ENCODE measurements at places on chromosomes 13 and 19.
A peak's percentile ranks its signal among the peaks of the same experiment; 100 is the strongest.

GRCh38 chr19:52095172-52096014 is at the start of gene ZNF841:
TSS of gene ZNF841 (minus strand) at chr19:52095765. CDS start at chr19:52084801, 10,964 bp downstream.
- DNase-seq: peak; percentile 94

GRCh38 chr13:54879036-54879435 is 1850.4 kb downstream of the OLFM4 start:
- no peak for DNase-seq

GRCh38 chr19:6616011-6616410 is 25.1 kb upstream of the CD70 start:
- DNase-seq: no peak

DNA sequence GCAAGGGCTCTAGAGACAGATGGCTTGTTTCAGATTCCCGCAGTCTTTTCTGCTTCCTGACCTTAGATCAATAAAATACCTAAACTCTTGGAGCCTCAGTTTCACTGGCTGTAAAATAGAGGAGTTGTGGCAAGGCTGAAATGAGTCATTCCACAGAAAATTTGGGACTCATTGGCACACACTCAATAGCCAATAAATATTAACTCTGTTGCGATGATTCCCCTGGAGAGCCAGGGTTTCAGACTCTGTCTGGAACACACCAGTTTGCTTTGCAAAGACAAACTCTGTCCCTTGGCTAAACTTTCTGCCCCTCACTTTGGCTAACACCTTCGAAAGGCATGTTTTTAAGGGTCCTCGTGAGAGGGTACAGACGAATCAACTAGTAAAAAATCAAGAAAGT is 18.1 kb upstream of the UBE2L5 start:
- DNase-seq: no peak

- peak; percentile 69 for DNase-seq
Measured at GRCh38 chr19:45059258-45059965, 16.9 kb downstream of the ZNF296 start.

GRCh38 chr19:29622166-29623070 is 16.3 kb downstream of the POP4 start:
- DNase-seq: no peak

DNA sequence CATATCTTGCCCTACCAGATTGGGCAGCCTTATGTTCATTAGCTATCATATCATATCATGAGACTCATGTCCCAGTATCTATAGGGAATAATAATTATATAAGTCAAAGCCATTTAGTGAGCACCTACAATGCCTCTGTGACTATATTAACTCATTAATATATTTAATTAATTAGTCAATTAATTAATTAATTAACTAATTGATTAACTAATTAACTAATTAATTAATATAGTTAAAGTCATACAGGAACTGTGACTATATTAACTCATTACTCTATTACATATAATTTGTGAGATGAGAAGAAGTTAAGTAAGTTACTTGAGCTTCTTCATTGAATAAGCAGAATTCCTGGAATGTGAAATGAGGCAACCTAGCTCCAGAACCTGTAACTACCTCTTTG is 588.3 kb upstream of the SLITRK1 start:
- no peak for DNase-seq

DNA sequence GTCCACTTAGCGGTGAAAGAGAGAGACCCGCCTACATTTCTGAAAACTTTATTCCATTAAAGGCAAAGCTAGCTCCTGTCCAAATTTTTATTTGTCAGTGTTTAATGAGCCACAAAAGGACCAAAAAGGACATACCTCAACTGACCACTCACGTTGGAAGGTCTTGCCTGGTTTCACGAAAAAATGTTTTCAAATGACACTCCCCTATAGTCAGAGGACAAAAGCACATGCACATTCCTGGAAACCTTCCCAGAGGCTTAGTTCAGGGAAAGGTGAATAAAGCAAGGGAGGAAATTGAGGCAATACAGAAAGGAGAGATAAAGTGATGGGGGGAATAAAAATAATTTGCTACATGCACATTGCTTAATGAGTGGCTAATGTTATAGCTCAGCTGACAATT is 55.6 kb downstream of the DOCK9 start:
- peak; percentile 8 for DNase-seq

DNA sequence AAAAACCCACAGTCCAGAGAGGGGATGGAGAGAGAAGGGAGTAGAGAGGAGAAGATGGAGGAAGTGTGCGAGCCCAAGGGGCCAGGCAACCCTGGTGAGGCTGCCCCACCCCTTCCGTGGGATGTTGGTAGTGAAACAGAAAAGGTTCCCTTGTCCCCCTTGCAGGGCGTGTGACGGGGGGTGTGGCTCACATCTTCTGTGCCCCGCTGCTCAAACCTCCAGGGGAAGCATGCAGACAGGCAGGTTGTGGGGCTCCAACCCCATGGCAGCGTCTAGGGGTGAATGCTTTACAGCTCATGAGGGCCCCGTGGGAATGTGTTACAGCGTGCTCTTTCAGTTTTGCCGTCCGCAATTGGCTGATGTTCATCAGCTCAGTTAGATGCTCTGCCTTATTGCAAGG is 14.7 kb upstream of the EVI5L start:
- no peak for DNase-seq

DNA sequence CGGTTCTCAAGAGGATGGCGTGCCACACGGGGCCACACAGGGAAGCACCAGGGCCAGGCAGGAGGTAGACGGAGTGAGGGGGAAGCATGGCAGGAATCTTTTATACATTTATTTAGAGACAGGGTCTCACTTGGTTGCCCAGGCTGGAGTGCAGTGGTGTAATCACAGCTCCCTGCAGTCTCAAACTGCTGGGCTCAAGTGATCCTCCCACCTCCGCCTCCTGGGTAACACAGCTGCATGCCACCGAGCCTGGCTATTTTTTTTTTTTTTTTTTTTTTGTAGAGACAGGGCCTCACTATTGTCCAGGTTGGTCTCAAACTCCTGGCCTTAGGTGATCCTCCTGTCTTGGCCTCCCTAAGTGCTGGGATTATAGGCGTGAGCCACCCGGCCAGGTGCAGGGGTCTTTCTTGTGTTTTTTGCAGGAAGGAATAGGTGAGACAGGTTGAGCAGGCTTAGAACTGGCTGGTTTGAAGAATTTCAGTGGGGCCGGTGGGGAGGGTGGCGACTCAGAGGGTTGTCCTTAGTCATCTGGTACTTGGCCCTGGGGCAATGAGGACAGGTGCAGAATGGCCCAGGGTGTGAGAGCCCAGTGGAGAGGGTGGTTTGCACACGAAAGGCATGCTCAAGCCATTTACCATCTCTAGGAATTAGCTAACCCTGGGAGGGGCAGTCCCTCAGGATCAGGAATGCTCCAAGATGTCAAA is 7.6 kb downstream of the SSC5D start:
- DNase-seq: no peak

GRCh38 chr19:887072-887471 is 5.9 kb downstream of the MED16 start:
- DNase-seq: no peak

- DNase-seq: no peak
Measured at GRCh38 chr13:110627761-110628476, 12.6 kb downstream of the NAXD start.

DNA sequence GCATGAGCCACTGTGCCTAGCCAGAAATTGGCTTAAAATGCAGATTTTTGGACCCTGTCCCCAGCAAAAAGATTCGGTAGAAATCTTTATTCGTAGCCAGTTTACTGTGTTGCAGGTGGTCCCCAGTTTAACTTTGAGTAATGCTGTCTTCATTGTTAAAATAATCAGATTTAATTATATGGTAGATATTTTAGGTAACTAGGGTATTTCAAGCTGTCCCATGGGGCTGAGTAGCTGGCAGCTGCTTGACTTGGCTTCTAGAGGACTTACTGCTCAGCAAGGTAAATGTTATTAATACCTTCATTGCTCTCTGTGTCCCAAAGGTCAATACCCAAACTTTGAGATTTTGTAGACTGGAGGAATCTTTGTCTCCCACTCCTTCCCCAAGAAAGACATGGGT is 21.1 kb downstream of the LSM14A start:
- DNase-seq: no peak

DNA sequence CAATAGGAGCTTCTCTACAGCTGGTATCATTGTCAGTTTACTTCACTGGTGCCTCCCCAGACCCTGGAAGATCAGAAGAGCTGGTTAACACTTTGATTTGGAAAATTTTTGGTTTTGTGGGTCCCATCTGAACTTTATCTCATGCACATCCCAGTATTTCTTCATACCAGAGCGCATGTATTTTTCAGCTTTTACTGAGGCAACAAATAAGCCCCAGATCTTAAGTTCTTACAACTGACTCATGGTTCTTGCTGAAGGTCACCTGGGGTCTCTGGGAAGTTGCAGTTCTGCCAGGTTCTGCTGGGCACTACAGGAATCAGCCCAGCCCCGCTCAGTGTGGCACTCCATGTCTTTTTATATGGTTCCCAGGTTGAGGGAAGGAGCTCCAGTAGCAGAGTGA is 1249.9 kb downstream of the EFNB2 start:
- DNase-seq: no peak

- DNase-seq: no peak
Measured at GRCh38 chr13:49596221-49596620, 10.9 kb upstream of the RCBTB1 start.

GRCh38 chr13:25503856-25504255 is 132.1 kb downstream of the ATP8A2 start:
- peak; percentile 51 for DNase-seq

- no peak for DNase-seq
Measured at GRCh38 chr13:79318664-79319063, 87.4 kb downstream of the RBM26 start.

DNA sequence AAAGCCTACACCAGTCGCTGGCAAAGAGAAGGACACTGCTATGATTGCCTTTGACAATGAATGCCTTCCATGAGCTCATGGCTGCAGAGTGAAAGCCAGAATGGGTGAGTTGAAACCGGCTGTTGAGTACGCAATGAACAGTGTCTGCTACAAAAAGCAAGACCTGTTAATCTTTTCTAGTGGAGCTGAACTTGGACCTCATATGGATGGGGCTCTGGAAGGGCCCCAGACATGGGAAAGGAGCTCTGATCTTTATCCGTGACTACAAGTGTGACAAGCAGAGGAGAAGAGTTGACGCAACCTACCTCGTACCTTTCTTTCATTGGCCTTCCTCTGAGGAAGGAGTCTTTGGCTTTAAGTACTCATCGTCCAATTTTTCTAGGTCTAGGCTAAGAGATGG is 67.1 kb upstream of the TSC22D1 start:
- no peak for DNase-seq

GRCh38 chr13:76687467-76687866 is 198.7 kb downstream of the KCTD12 start:
- no peak for DNase-seq

DNA sequence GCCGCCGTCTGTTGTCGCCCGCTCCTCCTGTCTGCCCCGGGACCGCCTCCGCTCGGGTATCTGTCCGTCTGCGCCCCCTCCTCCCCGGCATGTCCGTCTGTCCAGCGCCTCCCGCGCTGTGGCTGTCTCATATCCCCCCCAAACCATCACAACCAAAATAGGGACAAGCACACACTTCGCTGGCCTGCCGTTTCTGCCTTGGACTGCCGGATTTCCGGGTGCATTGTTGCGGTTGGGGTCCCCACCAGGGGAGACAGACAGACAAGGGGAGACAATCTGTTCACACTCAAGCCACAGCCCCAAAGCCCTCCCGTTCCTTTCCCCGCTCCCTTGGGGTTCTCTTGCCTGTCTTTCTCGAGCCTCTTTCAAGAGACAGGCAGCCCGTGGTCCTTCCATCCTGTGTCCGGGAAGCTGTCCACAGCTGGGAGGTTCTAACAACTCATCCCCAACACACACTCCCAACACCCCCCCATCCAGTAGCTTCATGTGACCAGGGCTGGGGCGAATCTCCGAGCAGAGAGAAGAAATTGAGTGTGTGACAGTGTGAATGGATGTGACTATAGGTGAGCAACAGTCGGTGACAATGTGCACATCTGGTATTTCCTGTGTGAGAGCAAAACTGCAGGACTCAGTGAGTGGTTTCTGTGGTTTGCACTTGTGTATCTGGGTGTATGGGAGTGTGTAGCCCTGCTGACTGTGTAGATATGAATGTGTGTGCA is 16.5 kb upstream of the FOSB start:
- peak; percentile 83 for DNase-seq

DNA sequence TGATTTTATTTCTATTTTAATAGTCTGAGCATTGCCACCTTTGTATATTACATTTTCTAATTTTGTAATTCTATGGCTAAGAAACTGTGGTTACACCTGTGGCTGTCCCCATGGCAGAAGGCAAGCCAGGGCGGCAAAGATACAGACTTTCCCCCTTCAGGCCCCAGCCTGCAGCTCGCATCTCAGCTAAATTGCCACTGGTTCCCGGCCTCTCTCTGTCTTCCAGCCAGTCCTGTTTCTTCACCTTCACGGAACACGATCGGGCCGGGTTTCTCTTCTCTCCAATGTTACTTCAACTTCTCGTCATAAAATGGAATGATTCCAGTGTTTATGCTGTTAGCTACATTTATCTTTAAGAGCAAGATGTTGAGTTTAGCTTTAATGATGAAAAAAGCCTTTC is 124.5 kb upstream of the ZNF507 start:
- no peak for DNase-seq

DNA sequence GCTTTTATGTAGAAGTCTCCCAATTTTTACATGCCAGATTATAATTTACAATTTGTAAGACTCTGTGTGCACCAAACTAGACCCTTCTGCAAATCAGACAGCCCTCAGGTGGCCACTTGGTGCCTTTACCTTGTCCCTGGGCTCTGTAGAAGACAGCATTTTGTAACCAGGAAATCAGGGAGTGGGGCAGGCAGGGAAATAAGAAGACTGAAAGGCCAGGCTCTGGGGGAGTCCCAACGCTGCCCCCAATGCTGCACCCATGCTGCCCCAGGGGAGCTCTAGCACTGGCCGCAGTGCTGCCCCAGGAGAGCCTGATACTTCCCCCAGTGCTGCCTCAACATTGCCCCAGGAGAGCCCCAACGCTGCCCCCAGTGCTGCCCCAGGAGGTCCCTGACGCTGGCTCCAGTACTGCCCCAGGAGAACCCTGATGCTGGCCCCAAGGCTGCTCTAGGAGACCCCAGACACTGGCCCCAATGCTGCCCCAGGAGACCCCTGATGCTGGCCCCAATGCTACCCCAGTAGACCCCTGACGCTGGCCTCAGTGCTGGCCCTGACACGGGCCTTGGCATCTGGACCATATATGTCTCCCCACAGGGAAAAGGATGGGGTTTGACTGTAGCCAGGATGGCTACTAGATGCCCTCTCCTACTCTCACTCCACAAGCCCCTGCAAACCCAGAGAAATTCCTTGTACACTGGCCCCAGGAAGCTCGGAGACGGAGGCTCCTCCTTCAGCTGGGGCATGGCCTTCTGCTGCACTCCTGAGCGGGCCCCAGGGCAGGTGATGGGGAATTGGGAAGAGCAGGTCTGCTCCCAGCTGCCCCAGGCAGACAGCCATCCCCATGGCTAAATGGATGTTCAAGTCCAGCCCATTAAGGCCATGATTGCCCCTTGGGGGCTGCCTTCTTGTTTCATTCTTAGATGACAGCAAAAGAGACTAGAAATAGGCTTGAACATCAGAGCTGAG is 23.6 kb downstream of the VSTM2B start:
- DNase-seq: no peak
